ENCODE measurements at places on chromosomes 16 and 17.

- DNase-seq: no peak
Observed at GRCh38 chr16:82755570-82756282, 129.0 kb downstream of the CDH13 start.

DNA sequence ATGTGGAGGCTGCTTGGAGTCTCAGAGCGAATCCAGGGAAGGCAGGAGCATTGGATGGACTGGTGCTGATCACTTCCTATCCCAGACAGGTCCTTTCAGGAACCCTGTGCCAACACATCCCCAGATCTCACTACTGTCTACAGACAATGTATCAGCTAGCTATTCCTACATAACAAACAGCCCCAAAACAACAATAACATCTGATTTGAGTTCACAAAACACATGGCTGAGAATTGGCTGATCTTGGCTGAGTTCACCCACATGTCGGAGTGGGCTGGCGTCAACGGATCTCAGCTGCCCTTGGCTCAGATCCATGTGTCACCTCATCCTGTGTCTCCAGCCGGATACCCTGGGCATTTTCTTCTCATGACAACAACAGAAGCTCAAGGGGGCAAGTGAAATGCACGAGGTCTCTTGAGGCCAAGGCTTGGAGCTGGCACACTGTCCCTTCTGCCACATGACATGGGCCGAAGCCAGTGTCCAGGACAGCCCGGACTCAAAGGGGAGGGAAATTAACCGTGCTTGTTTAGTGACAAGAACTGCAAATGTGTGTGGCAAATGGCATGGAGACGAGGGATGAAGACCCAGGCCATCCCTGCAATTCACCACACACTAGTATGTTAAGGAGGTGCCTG is 18.7 kb downstream of the SNX20 start:
- no peak for DNase-seq

DNA sequence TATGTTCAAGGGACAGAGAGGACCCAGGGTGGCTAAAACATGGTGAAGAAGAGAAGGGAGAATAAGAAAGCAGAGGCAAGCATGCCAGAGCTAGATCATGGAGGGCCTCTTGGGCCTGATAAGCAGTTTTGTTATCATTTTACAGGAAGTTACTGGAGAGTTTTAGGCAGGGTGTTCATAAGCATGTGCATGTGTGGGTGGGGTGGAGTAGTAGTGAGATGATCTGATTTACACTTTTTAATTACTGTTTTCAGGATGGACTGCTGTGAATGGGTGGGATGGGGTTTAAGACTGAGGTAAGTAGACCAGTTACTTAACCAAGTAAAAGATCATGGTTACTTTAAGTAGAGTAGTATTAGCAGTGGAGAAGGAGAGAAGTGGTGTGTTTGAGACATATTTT is 173.6 kb downstream of the PHKB start:
- DNase-seq: no peak

DNA sequence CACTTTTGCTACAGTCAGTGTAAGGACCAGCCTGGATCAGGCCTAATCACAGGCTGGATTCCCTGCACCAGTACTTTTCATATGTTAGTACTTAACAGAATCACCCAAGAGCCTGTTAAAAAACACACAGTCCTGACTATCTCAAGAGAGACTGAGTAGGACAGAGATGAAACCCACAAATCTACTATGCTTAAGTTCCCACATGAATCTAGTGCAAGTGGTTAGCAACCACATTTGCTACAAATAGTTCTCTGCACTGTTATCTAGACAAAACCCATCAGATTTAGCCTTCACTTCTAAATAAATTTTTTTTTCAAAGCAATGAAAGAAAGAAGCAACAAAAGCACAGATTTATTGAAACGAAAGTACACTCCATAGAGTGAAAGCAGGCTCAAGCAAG is 38.9 kb downstream of the SSH2 start:
- no peak for DNase-seq

DNA sequence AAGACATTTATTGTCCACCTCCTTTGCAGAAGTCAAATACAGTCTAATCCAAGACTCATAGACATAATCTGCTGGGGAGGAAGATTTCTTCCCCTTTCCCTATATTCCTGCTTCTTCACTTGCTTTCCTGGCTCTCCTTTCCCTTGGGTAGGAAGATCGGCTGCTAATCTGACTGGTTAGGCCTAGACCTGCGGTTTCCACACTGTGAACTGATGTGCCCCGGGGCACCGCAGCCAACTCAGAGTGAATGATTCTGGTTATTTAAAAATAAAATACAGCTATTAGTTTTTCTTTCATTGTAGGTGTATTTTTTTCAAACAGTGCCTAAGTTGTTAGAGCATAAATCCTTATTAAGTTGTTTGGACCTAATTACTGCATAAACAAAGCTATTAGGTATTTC is 78.9 kb downstream of the DNAH3 start:
- DNase-seq: no peak

- no peak for DNase-seq
Observed at GRCh38 chr17:70059071-70059470, 16.0 kb upstream of the KCNJ16 start.

GRCh38 chr17:68601565-68602288 is 560 bp upstream of the FAM20A start:
- no peak for DNase-seq

DNA sequence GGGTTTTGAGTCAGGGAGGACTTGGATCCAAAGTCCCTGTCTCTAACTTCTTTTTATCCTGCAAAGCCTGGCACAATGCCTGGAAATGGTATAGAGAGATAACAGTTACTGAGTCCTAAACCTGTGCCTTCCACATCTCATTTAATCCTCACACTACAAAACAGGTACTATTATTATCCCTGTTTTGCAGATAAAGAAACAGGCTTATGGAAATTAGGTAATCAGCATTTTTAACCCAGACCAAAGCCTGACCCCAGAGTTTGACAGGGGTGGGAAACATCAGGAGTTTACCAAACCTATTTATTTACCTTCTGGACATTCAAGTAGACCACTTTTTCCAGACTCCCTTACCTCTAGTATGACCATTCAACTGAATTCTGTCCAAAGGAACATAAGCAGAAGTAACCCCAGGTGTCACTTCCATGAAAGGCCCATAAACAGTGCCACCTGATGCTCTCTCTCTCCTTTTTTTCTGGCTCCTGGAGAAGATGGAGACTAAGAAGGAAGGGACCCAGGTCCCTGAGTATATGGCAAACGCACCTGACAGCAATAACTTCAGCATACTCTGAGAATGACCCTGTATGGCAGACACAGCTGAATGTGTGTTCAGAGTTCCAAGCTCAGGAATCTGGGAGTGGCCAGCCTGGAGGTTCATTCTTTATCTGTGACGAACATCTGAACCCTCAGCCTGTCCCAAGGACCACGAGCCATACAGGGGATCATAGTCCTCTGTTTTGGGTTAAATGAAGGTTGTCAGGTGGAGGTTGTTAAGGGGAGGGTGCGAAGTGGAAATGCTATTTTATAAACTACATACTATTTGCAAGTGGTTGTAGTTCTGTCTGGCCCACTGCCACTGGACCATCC is 62.7 kb downstream of the HLF start:
- DNase-seq: no peak

- DNase-seq: peak; percentile 82
Observed at GRCh38 chr17:58531661-58532554, 17.5 kb upstream of the MTMR4 start.

DNA sequence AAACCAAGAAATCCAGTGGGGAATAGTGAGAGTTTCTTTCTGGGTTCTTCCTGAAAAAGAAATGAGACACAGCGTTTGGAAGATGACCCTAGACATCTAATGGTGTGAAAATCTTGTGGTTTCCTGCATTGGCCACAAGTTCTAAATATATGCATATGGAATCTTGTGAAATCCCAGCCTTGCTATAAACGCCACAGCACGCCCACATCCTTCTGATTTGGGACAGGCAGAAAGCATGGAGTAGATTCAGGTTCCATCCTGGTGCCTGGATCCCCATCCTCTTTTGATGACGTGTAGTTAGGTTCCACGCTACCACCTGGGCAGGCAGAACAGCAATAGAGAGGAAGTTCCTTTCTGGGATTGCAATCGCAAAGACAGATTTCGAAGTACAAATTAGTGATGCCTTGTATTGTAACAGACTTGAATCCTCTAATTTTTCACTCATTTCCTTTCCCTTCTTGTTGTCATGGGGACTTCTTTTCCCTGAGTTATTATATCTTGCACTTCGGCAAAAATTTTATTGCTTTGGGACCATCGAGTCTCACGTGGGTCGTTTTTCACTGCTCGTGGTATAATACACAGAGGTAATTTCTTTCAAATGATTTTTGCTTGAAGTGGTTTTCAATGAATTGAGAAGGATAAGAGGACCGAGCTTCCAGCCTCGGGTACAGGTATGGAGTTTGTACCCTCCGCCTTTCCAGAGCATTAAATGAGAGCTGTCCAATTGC is 37.6 kb downstream of the HS3ST4 start:
- DNase-seq: no peak

DNA sequence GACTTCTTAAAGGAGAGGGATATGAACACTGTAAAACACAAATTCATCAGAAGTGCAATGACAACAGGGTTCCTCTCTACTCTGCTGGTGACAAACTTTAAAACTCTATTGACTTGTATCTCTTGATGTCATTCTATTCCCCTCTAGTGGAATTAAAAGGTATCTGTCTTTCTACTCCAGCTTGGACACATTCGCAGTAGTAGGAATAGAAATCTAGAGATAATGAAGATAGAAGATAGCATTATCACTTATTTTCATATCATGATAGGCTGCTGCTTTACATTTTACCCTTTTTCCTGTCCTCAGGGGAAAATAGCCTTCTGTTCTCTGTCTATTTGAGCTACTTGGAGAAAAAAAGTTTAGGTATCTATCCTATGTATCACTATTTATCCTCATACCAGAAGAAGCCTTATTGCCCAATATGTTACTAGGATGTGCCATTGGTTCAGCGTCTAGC is 209.6 kb upstream of the CACNG5 start:
- DNase-seq: no peak

- DNase-seq: no peak
Observed at GRCh38 chr16:58699151-58699550, 14.6 kb upstream of the SLC38A7 start.

- no peak for DNase-seq
Observed at GRCh38 chr16:69239851-69240250, 52.9 kb downstream of the SNTB2 start.

DNA sequence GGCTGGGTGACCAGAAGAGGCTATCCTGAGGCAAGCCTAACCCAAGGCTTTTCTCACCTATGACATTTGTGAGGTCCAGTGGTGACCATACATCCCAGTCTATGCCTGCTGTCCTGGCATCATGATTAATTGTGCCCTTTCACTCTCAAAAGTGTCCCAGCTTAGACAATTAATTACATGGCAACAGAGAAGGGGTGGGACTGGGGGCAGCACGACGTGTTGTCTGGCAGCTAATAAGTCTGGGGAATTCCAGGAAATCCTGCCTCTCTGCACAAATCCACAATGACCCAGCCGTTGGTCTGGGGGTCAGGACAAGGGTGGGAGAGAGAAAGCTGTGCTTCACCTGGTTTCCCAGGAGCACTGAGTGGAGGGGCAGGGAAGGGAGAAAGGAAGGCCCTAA is 14.0 kb upstream of the MTMR4 start:
- DNase-seq: no peak

DNA sequence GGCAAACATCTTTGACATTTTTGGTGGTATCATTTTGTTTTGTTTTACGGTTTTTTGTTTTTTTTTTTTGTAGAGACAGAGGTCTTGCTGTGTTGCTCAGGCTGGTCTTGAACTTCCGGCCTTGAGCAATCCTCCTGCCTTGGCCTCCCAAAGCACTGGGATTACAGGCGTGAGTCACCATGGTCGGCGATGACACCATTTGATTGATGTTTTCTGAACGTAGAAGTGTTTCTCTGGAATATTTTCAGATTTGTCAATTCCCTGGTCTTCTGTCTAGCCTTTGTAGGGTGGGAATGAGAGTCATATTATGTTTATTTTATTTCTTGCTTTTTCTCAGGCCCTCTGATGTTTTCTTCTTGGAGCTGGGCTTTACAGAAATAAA is 32.2 kb upstream of the BRD7 start:
- no peak for DNase-seq

DNA sequence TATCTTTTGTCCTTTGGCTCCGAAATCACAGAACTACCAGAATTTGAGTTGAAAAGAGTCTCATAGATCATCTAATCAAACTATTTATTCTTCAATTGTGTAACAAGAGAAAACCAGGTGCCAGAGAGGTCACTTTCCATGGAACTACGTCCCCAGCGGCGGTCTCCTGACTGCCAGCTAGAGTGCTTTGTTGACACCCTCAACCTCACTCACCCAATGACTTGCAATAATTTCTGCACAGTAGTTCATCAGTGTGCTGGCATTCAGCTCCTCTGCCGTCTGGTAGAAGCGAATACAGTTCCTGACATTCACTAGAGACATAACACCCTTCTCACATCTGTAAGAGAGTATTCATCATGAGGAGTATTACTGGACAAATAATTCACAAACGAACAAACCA is 54.2 kb downstream of the ANKFY1 start:
- DNase-seq: peak; percentile 79

DNA sequence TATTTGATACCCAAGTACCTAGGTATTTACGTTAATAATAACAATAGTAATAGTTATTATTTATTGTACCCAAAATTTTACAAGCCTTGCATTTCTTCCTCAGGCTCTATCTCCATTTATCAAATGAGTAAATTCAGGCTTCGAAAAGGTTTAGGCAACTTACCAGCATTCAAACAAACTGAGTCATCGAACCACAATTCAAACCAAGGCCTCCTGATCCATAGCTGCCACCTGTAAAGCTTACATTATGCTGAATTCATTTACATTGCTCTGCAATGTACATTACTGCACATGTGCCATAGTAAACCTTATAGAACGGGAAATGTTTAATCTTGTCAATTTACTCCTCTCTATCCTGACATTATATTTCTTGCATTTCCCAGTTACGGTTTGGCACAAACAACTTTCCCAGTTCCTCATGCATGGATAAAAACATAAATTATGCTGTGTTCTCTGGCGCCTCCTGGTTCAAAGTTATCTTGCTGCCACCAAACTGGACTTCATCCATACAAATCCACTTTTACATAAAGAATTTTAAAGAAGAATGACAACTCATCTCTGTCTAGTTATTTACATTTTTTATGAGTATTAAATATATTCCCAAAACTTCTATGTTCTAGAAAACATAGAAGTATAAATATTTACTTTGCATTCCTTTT is 360.6 kb upstream of the SOX9 start:
- DNase-seq: no peak

GRCh38 chr16:68369697-68370580 is 59.1 kb downstream of the PRMT7 start:
- DNase-seq: no peak

DNA sequence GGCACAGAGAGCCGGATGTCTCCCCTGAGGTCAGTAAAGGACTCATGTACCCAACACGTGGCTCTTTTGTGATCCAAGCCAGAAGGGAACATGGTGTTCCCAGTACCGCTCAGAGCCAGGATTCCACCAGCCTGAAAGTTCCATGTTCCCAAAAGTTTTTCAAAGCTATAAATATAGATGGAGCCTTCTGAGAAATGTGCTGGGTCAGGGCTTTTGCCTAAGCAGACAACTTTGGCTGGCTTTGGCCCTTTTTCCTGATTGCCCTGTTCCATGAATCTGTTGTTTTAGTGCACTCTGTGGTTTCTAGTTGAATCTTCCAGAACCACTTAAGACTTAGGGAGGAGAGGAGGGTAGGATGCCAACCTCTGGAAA is 128.5 kb upstream of the HS3ST2 start:
- DNase-seq: peak; percentile 62
